ENCODE measurements at places on chromosomes 16 and 17.

DNA sequence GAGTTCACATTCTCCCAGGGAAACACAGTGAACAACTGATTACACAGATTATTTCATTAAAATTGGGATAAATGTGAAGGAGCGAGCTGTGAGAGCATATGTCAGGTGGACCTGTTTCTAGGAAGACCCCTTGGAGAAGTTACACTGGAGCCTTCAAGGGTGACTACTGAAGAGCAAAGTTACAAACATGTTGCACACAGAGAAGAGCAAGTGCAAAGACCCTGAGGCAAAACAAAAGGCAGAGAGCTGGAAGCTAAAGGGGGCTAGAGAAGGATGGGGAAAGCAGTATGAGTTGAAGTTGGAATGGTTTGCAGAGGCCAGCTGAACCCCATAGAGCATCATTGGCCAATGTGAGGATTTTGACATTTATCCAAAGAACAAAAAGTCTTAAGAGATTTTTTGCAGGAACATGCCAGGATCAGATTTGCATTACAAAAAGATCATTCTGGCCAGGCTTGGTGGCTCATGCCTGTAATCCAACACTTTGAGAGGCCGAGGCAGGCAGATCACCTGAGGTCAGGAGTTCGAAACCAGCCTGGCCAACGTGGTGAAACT lies 14.1 kb downstream of the PDZD9 start:
- no peak for DNase-seq

- DNase-seq = no peak
Observed at GRCh38 chr17:72536788-72537187, 416.0 kb downstream of the SOX9 start.

DNA sequence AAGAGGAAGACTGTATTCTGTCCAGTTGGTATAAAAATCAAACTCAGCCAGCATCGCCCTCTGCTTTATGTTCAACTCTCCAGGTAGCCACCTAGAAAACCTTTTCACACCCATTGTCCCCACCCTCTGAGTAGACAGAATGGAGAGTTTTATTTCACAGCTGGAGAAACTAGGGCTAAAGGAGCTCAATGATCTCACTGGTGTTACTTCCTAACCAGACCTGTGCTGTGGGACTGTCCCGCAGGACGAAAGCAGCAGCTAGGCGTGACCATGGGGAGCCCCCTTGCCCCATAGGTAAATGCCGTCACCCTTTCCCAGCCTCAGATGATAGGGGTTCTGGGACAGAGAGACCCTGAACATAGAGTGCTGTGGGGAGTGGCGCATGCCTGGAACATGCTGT lies 67.7 kb downstream of the CYLD start:
- no peak for DNase-seq

DNA sequence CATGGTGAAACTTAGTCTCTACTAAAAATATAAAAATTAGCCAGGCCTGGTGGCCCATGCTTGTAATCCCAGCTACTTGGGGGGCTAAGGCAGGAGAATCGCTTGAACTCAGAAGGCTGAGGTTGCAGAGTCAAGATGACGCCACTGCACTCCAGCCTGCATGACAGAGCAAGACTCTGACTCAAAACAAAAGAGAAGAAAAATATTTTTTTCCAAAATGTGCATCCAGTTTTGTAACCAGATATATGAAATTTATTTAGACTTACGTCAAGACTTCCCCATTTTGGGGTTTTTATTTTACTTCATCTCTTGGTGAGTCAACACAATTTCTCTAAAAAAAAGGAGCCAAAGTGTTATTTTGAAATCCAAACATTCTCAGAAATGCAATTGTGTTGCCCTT lies 5.5 kb upstream of the TM4SF5 start:
- DNase-seq = no peak

DNA sequence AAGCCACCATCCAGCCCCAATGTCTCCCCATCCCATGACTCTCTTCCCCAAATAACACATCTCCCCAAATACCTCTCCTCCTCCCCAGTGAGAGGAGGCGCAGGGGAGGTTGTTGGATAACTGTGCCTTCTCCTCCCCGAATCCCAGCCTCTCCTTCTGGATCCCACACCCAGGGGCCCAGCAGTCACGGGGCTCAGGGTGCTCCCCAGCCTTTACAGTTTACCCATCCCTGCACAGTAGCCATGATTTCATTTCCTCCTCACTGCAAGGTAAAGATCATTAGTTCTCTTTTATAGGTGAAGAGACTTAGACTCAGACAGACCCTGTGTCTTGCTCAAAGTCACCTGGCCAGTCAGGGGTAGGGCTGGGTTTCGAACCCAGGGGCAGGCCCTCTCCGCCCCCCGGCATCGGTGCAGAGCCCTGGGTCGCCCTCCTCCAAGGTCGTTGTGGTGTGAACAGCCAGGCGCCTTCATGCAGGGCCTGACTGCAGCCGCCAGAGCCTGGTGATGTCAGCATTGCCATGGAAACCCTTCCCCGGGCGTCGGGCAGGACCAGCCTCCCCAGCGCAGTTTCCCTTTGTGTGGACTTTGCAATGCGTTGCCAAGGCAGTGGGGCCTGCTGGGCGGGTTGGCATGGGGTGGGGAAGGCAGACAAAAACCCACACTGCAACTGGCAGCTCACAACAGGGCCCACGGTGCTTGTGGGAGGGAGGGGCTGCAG lies 53.3 kb upstream of the TOB1 start:
- peak; percentile 83 for DNase-seq

GRCh38 chr17:55237841-55238178 lies 26.9 kb upstream of the HLF start:
- DNase-seq = no peak

- no peak for DNase-seq
Observed at GRCh38 chr17:48311324-48311723, 118.7 kb downstream of the SKAP1 start.

- DNase-seq = peak; percentile 57
Observed at GRCh38 chr16:20385844-20386832, 18.4 kb downstream of the PDILT start.

All from CD4-positive, alpha-beta T cell treated with Interleukin-6 for 4 hours (primary cell).